ENCODE measurements at places on chromosomes 3 and 15.

DNA sequence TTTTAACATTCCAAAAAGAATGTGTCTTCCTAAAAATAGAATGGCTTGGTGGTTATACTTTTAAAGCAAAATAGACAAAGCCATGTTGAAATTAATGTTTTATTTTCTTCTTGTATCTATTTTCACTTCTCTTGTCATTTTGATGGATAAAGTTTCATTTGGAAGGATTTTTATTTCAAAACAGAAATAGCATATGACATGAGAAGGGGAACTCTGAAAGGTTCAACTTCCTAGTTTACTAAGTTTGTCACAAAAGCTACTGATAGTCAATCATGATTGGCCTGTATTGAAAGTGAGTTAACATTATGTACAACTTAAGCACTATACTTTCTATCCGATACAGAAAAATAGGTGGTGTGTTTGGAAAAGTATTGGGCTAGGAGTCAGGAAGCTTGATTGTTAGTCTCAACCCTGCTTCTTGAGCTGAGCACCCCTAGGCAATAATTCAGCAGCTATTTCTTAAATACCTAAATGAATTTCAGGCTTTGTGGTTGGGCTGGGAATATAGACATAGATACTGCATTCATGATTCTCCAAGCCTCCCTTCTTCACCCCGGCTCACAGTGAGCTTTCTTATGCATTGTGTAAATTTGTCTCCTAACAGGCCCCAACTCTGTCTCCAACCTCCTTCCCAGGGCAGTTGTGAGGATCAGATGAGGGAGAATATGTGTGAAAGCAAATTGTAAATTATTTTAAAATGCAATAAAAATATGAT is 46.9 kb upstream of the CSPG4 start:
- DNase-seq: no peak

- no peak for DNase-seq
Observed at GRCh38 chr3:105832644-105833043, 36.2 kb downstream of the CBLB start.

GRCh38 chr3:160061525-160061924 is 72.9 kb downstream of the IL12A start:
- no peak for DNase-seq

GRCh38 chr15:82133251-82133650 is 87.4 kb upstream of the MEX3B start:
- no peak for DNase-seq

GRCh38 chr3:111596328-111596727 is 1.2 kb upstream of the ZBED2 start:
- DNase-seq: no peak

GRCh38 chr3:104920512-104920911 is 446.2 kb upstream of the ALCAM start:
- no peak for DNase-seq

DNA sequence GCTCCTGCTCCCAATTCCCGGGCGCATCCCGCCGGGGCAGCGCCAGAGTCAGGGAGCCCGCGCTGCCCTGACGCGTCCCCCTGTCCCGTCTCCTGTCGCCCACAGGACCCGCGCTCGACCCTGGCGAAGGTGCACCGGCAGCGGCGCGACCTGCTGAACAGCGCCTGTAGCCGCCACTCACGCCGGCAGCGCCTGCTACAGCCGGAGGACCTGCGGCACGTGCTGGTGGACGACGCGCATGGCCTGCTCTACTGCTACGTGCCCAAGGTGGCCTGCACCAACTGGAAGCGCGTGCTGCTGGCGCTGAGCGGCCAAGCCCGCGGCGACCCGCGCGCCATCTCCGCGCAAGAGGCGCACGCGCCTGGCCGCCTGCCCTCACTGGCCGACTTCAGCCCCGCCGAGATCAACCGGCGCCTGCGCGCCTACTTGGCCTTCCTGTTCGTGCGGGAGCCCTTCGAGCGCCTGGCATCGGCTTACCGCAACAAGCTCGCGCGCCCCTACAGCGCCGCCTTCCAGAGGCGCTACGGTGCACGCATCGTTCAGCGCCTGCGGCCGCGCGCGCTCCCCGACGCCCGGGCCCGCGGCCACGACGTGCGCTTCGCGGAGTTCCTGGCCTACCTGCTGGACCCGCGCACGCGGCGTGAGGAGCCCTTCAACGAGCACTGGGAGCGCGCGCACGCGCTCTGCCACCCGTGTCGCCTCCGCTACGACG is 16.9 kb downstream of the C3orf22 start:
- no peak for DNase-seq

DNA sequence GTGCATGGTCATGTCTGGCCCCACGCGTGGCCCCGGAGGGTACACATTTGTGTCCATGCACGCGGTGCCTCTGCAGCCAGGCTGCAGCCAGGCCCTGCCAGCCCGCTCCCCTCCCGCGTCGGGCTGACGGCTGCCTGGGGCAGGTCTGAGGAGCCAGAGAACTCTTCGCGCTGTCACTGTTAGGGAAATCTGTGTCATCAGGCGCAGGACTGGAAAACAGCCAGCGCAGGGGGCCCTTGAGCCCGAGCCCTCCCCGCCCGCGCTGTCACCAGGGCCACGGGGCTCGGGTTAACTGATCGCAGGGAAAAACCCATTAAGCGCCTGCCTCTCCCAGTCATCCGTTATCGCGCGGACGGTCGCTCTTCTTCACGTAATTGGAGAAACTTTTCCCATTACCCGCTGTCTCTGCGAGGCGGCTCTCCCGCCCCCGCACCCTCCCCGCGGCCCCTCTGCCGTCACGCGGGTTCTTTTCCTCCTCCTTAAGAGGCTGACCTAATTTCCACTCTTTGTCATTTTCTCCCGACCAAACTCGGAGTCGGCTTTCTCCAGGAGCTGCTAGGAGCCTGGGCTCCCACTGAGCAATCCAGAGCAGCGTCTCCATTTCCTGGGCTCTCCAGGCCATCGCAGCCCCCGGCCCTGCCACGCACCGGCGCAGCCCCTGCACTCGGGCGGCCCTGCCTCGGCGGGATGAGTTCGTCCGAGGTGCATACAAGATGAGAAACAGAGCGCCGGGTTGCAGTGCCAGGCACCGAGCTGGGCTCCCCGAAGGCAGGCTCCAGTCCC is 57.5 kb upstream of the PRR23E start:
- DNase-seq: no peak

- no peak for DNase-seq
Observed at GRCh38 chr3:126718561-126719445, 14.8 kb downstream of the CHCHD6 start.

- DNase-seq: peak; percentile 83
Observed at GRCh38 chr3:48435774-48436476, 4.0 kb downstream of the CCDC51 start.

DNA sequence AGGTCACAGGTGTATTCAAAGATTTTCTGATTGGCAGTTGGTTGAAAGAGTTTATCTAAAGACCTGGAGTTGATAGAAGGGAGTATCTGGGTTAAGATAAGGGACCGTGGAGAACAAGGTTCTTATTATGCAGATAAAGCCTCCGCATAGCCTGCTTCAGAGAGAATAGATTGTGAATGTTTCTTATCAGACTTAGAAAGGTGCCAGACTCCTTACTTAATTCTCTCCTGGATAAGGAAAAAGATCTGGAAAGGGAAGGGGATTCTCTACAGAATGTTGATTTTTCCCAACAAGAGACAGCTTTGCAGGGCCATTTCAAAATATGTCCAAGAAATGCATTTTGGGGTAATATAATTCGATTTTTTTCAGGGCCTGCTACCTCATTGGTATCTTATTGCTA is 341.3 kb upstream of the RARB start:
- DNase-seq: no peak

DNA sequence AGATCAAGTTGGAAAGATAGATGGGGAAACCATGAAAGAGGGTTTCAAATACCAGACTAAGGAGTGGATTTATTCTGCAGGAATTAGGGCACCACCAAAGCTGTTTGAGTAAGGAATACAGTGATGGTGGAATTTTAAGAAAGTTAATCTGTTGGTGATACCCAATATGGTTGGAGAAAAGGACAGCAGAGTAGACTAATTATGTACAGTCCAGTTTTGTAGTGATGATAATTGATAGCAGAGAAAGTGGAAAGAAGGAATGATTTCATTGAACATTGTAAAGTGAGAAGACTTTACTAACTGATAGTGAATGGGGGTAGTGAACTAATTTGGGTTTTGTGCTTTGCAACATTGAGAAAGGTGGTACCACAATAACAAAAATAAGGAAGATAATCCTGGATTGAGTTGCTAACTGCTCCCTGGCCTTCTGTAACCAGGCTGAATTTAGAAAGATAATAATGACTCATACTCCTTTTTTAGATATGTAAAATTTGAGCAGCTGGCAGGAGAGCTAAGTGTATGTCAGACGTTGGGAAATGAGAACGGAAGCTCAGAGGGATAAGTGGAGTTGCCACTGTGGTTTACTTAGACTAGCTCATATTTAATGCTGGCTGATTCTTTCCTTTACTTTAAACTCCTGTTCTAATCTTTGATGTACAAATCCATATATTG is 16.9 kb downstream of the TCAIM start:
- DNase-seq: no peak

DNA sequence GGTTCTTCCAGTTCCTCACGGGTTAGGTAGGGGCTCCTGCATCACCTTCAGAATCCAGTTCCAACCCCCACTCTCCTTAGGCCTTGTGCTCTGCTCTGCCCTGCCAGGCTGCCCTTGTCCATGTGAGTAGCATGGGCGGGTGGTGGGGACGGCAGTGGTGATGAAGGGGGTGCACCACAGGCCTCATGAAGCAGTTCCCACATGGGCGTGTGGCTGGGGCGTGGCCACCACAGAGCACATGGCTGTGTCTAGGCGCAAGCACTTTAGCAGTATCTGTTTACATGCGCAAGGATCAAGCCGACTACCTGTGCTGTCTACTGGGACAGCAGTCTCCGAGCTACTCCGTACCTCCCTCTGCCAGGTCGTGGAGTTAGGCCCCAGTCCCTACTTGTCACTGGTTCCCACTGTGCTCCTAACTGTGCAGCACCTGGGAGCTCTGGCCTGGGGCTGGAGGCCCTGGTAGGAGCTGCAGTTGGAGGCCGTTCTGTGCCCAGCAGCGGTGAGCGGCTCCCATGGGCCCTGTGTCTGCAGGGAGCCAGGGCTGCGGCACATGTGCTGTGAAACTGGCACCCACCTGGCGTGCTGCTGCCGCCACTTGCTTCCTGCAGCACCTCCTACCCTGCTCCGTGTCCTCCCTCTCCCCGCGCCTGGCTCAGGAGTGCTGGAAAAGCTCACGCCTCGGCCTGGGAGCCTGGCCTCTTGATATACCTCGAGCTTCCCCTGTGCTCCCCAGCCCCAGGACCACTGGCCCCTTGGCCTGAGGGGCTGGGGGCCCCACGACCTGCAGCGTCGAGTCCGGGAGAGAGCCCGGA is 53.5 kb downstream of the PLXNA1 start:
- no peak for DNase-seq

DNA sequence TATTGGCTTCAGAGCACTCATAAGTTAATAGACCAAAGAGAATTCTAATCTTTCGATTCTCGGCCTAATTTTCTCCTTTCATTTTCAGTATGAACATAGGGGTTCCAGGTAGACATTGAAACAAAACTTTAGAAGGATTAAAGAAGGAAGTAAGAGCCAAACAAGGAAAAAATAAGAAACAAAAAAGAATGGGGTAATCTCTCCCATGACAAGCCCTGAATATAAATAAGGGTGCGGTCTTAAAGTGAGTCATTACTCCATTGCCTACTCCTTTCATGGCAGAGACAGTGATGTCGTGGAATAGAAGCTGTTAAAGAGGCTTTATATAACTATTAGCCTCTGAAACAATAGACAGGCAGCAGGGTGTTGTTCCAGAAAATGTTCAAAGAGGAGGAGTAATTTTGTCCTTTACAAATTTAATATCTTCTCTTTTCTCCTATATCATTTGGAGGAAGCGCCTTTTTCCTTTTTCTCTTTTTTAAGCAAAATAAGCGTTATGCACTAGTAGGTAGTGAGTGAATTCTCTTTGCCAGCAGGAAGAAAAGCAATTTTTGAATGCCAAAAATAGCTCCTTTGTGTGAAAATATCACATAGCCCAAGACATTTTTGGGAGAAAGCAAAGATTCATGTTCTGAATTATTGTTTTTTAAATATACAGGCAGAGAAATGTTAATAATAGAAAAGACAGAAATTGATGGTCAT is 607.9 kb upstream of the KCNMB2 start:
- no peak for DNase-seq

DNA sequence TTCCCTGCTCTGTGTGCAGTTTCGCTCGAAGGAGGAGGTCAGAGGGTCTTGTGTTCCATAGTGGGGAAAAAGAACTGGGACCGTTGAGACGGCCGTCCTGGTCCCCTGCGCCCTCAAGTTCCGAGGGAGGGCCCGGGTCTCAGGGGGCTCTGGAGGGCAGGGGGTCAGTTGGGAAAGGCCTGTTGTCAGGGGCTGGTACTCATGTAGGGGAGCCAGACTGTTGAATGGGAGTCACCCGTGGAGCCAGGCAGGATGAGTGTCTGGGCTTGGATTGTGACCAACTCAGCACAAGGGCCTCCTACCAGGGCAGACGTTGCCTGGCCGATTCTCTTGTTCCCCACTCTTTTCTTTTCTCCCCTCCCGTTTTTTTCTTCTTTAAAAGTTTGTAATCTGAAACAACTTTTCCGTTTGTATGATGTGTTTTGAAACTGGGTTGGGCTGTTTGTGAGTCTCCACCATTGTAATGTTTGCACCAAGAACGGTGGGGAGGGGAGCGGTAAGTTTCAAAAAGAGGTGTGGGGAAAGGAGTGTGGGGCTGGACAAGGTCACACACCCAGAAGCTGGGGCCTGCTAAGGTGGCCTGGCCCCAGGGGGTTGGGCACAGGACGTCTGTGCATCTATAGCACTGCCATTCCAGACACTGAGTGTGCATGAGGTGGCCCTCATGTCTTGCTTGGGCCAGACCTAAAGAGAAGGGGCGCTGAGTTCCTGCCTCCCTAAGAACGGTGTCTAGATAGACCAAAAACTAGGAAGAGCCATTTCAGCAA is 1.1 kb downstream of the CMTM7 start:
- DNase-seq: peak; percentile 28

- no peak for DNase-seq
Observed at GRCh38 chr15:73699249-73700040, 15.3 kb downstream of the CD276 start.
